Brain pericyte (primary cell): ENCODE measurements at places on chromosomes 16 and 17.

GRCh38 chr16:13587181-13587580, 332.8 kb upstream of the ERCC4 start:
- no peak for DNase-seq

- DNase-seq = peak; percentile 1
Observed at GRCh38 chr16:64234200-64234599, 887.7 kb downstream of the CDH11 start.

GRCh38 chr17:28992625-28993600, 12.9 kb downstream of the SEZ6 start:
- no peak for DNase-seq

- DNase-seq = no peak
Observed at GRCh38 chr16:50604610-50605009, 56.4 kb downstream of the NKD1 start.

DNA sequence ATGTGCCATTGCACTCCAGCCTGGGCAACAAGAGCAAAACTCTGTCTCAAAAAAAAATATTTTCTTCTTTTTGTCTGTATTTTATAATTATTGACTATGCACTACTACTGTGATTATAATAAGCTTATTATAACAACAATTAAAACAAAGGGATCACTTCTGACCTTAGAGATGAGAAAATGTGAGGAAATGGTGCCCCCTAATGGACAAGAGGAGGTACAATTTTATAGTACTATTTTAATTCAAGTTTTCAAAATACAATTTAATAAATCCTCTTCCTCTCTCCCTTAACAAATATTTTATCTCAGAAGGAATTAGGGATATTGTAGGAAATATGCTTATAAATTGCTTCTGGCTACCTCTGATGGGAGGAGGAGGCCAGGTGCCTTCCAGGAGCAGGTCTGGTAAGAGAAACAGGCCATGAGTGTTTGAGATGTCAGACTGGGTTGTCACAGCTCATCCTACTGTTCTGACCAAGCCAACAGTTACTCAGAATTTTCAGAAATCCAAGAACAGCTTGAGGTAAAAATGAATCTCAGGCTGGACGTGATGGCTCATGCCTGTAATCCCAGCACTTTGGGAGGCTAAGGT, 14.0 kb downstream of the VPS53 start:
- DNase-seq = no peak

GRCh38 chr16:58493756-58494431, 6.0 kb upstream of the NDRG4 start:
- no peak for DNase-seq

DNA sequence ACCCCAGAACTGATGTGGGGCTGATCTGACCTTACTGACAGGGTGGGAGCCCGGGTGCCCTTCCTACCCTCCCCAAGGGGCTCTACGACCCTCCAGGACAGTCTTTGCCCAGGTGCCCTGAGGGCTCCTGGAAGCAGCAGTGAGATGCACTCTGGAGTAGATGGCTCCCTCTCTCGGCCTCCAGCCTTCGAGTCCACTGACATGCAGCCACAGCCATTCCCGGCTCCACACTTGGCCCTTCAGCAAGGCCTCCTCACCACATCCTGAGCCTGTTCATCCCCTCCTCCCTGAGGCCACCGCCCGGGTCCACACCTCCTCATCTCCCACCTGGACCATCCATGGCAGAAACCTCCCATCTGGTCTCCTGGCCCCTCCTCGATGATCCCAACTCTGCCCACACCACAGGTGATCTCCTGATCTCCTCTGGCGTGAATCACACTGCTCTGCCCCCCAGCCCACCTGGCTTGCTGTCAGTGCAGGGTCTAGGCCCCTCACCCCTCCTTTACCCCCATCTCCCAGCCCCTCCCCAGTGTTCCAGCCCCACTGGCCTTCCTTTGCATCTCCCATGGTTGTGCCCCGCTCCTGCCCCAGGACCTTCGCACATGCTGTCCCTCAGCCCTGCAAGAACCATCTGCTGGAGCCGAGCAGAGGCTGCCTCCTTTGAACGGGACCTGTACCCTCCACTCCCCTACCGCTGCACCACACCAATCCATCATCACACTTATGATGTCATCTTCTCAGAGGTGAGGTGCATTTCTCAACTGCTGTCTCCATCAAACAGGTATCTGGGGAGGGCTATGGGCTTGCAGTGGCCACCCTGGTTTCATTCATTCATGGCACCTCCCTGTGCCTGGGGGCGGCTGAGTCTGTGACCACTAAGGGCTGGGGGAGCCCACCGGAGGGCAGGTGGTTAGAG, 44.7 kb downstream of the SOCS1 start:
- no peak for DNase-seq

- DNase-seq = no peak
Observed at GRCh38 chr17:81646869-81647600, 9.3 kb downstream of the PDE6G start.

DNA sequence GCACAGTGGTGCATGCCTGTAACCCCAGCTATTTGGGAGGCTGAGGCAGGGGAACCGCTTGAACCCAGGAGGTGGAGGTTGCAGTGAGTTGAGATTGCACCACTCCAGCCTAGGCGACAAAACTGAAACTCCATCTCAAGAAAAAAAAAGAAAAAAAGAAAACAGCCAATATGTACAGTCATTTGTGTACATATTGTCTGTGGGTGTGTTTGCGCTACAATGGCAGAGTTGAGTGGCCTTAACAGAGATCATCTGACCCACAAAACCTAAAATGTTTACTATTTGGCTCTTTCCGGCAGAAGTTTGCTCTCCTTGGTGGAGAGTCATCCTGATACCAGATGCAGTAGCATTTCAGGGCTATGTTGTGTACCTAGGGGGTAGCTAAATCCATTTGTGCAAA, 57.9 kb downstream of the ARSG start:
- no peak for DNase-seq

- no peak for DNase-seq
Observed at GRCh38 chr17:62172492-62173291, 107.6 kb upstream of the MED13 start.

- no peak for DNase-seq
Observed at GRCh38 chr17:63039342-63039741, 73.3 kb downstream of the TANC2 start.

- no peak for DNase-seq
Observed at GRCh38 chr17:82042649-82043048, 5.2 kb upstream of the DCXR start.

DNA sequence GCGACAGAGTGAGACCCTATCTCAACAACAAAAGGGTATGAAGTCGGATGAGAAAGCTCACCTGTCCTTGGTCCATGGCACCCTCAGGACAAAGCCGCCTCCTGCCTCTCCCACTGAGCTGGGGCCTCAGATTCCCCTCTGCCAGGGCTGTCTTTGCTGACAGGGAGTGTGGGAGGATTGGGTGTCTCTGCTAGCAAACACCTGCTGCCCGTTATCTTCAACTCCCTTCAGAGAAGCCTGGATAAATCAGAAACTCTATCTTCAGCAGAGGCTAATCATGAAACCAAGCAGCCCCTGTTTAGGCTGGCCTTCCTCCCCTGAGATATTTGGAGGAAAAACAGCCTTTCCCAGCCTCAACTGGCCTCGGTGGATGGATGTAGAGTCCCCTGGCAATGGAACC, 36.3 kb upstream of the CDH1 start:
- DNase-seq = no peak

- no peak for DNase-seq
Observed at GRCh38 chr17:44757045-44757917, 1.5 kb upstream of the ADAM11 start.
